ENCODE measurements at places on chromosomes 2 and 18.

DNA sequence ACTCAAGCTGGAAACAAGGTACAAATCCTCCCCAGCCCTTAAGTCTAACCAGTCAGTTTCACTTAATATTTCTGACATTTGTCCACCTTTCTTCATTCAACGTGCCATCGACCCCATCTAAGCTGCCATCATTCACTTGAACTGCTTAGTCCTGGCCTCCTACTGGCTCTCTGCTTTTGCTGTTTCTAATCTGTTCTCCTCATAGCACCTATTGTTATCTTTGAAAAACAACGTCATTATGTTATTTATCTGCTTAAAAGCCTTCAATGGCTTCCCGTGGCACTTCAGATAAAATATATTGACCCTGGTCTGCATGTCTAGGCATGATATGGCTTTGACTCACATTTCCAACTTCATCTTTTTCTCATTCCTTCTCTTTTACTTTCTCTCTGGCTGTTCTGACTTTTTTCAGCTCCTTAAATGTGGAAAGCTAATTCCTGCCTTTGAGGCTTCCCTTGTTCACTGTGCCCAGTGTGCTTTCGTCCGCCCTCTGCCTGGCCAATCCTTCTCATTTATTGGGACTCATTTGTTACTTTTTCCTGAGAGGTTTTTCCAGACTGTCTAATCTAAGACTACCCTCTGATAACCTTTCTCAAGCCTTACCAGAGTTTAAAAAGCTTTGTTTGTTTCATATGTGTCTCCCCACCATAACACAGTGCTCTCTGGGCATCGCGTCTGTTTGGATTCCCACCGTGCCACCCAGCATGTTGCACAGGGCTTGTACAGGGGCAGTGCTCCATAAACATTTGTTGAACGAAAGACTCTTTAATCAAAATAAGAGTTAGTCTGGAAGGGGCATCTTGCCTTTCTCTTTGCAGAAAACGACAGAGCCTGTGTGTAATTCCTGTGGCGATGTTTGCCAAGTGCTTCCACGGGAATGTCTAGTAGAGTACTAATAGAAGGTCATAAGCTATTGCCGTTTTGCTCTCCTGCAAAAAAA, 183.9 kb downstream of the FMNL2 start:
- DNase-seq: peak; percentile 21

DNA sequence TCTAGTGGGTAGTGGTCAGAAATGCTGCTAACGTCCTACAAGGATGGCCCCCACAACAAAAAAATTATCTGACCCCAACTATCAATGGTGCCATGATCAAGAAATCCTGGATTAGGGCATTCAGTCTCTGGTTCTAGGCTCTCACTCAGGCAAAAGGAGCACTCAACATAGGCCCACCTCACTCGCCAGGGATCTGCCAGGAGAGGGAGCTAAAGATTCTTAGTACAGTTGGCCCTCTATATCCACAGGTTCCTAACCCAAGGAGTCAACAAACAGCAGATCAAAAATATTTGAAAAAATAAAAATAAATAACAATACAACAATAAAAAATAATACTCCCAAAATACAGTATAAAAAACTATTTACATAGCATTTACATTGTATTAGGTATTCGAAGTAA, 10.0 kb downstream of the SLC4A5 start:
- DNase-seq: peak; percentile 55

DNA sequence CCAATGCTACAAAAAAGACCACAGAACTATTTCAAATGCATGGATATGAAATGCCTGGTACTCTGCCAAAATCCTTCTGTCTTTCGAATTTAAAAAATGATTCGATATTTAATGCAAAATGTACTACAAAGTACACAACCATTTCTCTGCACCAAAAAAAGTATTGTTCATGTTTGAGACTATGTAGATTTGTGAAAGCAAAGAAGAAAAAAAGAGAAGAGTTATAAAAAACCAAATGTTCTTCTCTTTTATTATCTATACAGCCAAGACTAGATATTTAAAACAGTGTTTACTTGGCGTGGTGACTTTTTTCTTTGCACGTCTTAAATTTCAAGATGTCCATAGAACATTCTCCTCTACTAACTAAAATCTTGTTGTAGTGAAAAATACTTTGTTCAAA, 89.2 kb downstream of the DTNA start:
- no peak for DNase-seq

DNA sequence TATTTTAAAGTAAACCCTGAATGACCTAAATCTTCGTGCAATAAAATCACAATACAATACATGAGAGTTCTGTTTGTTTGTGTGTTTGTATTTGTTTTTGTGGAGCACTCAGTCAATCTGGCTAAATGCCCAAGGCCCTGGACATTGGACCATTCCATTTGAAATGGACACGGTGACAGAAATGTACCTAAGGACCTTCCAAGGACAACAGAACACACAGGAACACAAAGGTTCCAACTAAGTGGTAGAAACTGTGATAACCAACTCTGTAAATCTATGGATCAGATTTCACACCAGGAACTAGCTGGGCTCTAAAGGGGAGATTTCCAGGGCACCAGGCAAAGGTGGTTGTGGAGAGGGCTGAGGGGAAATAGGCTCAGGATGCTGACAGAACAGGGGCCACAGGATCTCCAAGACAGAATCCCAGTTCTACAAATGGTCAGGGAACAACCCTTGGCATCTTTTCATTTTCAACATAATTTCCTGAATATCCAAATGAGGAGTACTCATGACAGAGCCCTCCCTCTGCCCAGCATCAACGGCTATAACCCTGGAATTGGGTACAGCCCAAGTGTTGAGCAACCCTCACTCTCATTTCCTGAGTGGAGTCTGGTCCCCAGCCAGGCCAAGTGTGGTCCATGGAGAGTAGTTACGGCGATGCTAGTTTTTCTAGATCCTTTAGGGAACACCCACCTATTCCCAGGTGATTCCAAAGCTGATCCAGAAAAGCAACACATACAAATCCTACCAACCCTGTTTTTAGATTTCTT, 78.4 kb downstream of the NCKAP5 start:
- no peak for DNase-seq

GRCh38 chr2:75525434-75526310, 35.1 kb downstream of the EVA1A start:
- no peak for DNase-seq

DNA sequence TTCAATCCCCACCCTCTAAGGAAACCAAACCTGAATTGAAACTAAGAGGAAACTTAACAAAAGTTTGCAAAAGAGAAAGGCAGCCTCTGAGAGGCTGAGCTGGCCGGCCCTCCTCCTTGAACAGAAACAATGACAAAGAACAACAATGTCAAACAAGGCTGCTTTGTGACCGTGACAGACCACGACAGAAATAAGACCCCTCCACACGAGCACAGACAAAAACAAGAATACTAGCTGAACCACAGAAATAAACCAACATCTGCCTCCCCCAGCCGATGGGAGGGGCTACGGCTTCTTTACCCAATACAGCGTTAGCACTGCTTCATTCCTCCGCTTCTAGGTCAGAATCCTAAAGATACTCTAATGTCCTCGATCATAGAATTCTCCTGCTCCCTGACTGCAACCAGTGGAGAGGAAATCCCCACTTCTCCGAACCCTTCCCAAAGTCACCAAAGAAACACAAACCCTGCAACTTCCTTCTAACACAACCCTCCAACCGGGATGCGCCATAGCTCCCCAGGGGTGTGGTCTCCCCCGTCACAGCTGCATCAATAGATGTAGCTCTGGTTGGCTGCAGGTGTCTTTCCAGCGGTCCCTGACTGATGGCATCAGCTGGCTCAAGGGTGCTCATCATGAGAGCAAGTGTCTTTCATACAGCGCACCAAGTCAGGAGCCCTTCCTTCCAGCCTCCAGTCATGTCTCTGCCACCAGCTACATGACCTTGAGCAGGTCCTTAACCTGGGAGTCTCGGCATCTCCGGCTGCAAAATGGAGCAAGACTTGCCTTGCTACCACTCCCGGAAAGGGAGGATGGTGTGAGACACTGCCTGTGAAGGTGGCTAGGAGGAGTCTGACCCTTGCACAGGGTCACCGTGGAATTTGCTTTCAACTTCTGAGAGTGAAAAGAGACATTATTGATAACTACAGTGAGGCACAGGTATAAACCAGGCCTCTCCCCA, 198.6 kb downstream of the HAUS1 start:
- no peak for DNase-seq

DNA sequence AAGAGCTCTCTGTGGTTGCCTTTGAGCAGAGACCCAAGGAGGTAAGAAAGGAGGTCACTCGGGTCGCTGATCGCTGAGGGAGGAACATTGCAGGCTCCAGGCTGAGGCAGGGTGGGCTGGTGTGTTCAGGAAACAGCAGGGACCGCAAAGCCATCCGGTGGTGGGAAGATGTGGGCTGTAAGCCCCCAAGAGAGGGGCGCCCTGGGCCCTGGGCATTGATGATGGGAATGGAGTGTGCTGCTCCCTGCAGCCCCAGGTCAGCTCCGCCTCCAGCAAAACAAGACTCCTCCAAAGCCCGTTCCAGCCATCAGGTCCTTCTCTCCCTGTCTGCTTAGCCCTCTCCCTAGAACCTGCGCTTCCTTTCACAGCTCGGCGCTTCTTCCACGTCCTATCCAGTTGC, 229.7 kb downstream of the KLHL29 start:
- DNase-seq: no peak

GRCh38 chr18:33239298-33239697, 201.2 kb downstream of the CCDC178 start:
- no peak for DNase-seq

DNA sequence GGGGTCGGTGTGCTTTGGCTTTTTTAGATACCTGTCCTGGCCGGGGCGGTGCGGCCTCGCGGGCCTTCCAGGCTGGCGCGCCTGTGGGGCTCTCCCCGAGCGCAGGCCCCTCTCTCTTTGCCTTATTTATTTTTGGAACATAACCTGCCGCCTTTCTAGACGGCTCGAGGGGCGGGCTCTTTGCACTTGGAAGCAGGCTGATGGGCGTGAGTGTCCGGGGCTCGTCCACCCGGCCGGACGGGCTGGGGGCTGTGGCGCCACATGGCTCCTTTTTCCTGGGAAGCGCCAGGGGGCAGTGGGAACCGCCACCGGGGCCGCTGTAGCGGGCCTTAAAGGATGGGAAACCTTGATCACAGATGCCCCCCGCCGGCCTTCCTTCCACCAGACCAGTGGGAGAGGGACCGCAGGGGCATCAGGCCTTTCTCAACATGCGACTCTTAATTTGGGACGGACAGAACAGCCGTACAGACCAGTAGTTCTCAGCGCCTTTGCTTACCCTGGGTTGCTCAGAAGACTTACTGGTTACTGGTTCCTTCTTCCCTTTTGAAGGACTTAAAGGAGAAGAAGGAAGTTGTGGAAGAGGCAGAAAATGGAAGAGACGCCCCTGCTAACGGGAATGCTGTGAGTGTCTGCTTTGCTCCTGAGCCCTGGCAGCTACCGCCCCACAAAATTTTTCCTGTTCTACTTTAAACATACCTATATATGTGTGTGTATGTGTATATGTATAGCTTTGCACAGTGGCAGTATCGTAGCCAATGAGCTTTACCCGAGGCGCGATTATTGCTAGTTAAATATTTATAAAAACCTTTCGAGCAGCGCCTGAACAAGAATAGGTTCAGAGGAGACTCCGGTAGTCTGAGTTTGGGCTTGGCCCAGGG, 2.7 kb downstream of the PTMA start:
- peak; percentile 6 for DNase-seq

DNA sequence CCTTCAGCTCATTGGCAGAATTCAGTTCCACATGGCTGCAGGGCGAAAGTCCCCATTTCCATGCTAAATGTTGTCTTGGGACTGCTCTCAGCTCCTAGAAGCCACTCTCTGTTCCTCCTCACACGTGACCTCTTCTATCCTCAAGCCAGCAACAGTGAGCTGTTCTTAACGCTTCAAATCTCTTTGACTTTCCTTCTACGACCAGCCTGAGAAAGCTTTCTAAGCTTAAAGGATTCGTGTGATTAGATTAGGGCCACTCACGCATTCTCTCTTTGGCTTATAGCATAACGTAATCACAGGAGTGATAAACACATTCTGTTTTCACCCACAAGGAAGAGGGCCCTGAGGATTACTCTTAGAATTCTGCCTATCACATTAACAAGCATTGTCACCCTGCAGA, 29.8 kb upstream of the LAMA1 start:
- DNase-seq: no peak

DNA sequence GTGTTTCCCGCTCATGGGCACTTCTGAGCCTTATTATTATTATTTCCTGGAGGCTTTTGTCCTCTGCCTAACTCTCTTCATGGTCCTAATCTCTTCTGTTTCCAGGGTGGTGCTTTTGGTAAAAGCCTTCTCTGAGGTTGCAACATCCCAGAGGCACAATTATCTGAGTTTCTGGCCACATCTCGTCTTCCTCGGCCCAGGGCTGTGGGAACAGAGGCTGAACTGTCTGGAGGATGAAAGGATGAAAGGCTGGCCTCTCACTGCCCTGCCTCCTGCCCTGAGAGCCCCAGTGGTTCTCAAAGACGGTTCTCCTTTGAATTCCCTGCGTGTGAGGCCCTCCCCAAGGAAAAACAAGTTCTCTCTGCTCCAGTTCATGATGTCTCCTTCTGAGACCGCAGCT, 13.8 kb downstream of the GYPC start:
- DNase-seq: no peak

DNA sequence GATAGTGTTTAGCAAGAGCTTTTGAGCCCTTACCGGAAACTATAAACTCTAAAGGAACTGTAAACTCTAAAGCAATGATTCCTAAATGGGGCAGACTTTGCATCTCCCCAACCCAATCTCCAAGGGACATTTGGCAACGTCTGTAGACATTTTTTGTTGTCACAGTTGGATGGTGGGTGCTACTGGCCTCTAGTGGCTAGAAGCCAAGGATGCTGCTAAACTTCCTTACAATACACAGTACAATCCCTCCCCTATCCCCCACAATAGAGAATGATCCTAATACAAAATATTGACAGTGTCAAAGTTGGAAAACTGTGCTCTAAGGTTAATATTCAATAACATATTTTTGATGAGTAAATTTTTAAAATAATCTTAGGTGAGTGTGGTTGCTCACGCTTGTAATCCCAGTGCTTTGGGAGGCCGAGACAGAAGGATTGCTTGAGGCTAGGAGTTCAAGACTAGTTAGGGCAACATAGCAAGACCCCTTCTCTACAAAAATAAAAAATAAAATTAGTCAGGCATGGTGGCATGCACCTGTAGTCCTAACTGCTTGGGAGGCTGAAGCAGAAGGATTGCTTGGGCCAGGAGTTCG, 66.7 kb downstream of the PTPN4 start:
- peak; percentile 49 for DNase-seq

DNA sequence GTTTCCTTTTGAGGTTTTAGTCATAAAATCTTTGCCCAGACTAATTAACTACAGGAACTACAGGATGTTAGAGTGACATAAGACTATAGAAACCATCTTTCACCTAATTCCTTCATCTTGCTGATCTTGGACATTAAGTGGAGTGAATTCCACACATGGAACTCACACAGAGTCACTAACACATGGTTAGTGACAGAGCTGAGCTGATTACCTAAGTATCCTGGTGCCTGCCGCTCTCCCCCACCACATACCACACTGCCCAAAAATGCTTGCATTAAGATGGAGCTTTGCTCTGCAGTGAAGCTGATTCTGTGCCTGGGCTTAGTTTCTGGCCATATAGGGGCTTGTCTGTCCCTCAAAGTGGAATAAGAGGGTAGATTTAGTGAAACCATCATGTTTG, 332.9 kb upstream of the NT5C1B start:
- no peak for DNase-seq

GRCh38 chr2:57397550-57398360, 648.9 kb upstream of the VRK2 start:
- no peak for DNase-seq

All from HAP-1 (cell line).